Mononuclear cell (primary cell): ENCODE measurements at places on chromosomes 3 and 15. TPM values are rescaled to one million over a fixed set of nuclear protein-coding genes. Genes with fewer than 3 reads are reported as not detected.

The STRIT1 gene
- total RNA-seq = not detected

The SAMMSON gene
- not detected for total RNA-seq

The HOMER2 gene
- 3.7 TPM for total RNA-seq

The PLA2G4F gene
- not detected for total RNA-seq

The KLHL24 gene
- 242 TPM for total RNA-seq
